Vagina (tissue), 2 donors: ENCODE measurements at places on chromosomes 5 and 9.

- DNase-seq = no peak
Observed at GRCh38 chr5:33641744-33642505, 201.2 kb downstream of the TARS1 start.

GRCh38 chr9:77166193-77166592 lies 11.1 kb upstream of the VPS13A start:
- no peak for DNase-seq

- DNase-seq = no peak
Observed at GRCh38 chr9:19926774-19927173, 137.9 kb upstream of the SLC24A2 start.

DNA sequence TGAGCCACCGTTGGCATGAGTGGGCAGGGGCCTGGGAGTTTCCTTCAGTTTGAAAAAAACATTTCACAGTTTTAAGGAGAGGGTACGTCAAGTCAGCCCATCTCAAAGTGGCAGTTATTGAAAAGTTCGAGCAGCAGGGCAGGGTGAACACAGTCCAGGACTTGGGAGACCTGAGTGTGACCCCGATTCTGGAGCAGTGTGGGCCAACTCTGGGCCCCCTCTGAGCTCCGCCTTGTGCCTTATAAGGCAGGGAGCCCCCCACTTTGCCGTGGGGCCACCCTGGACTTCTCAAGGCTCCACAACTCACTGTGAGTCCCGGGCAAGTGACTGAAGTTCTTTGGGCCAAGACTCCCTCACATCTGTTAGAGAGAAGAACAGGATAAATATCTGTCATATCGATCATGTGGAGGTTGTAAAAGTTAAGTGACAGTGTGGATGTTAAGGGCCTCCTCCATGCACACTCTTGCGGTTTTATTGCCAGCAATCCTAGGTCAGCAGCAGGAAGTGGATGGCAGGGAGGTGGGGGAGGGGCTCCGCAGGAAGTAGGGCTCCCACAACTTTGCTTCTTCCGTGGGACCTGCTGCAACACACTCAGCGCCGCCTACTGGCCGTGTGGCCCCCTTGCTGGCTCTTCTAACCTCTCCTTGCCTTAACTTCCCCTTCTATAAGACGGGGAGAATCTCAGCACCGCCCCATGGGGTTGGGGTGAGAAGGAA lies 38.4 kb downstream of the HRH2 start:
- no peak for DNase-seq

DNA sequence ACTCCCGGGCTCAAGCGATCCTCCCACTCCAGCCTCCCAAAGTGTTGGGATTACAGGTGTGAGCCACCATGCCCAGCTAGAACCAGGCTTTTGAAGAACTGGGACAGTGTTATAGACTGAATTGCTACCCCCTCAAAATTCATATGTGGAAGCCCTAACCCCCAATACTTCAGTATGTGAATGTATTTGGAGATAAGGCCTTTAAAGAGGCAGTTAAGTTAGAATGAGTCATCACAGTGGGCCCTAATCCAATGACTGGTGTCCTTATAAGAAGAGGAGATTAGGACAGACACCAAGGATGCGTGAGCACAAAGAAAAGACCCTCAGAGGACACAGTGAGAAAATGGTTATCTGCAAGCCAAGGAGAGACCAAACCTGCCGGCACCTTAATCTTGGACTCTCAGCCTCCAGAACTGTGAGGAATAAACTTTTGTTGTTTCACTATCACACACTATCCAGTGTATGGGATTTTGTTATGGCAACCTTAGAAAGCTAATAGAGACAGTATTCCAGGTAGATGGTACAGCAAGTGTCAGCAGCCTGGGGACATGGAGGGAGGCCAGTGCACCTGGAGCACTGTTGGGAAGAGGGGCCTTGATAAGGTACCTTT lies 31.4 kb upstream of the ERGIC1 start:
- no peak for DNase-seq

DNA sequence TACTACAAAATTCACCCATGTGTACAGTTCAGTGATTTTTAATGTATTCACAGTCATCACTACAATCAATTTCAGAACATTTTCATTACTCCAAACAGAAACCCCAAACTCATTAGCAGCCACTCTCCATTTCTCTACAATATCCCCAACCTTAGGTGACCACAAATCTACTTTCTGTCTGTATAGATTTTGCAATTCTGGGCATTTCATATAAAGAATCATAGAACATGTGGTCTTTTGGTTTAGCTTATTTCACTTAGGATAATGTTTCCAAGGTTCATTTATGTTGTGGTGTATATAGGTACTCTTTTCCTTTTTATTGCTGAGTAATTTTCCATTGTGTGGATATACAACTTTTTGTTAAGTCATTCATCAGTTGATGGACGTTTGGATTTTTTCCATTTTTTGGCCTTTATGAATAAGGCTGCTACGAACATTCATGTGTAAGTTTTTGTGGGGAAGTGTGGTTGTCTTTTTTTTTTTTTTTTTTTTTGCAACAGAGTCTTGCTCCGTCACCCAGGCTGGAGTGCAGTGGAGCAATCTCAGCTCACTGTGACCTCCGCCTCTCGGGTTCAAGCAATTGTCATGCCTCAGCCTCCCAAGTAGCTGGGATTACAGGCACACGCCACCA lies 54.5 kb downstream of the DOCK8 start:
- no peak for DNase-seq

DNA sequence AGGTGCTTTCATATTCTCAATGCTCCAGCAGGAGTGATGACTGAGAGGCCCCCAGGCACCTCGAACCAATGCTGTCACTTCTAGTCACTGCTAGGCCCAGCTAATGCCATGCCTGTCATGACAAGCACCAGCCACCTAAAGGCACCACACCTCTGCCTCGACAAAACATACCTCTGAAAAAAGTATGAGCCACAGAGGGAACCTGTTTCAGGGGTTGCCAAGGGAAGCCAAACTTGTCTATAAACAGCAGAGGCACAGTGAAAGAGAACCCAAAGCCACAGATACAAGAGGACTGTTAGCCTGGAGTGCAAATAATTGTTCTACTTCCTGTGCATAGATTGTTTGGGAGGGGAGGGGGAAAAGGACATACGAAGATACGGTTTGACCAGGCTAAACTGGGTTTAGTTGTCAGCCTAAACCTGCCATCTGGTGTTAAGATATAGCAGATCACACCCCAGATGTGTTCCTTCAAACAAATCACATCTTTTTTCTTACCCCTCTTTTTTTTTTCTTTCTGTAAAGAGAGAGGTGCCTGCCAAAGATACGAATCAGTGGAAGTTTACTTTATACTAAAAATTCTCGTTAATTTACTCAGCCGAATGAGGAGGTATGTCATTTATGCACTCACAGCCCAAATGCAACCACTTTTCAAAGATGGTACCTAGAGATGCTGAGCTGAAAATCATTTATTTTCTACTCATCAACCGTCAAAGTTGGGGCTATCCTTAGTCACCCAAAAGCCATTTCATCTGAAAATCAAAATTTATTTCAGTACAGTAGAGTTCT lies 45.7 kb downstream of the BNC2 start:
- no peak for DNase-seq

DNA sequence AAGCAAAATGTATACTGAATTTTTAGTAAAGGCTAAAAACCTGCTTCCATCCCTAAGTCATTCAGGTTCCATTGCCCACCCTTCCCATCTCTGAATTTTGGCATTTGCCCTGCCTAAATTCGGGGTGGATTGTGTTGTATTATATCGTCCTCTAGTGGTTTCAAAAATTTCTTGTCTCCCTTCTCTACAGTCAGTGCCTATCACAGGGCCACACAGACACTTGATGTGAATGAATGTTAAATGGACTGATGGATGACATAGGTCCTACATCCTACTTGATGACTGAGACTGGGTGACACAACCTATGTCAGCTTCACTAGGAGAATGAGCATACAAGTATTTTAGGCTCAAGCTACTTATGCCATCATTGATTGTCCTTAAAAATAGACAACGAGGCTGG lies 45.6 kb upstream of the SLC30A5 start:
- no peak for DNase-seq
